Mammary epithelial cell (primary cell): ENCODE measurements at places on chromosomes 7 and 10.

- no peak for DNase-seq
Observed at GRCh38 chr10:133364645-133365431, 7.0 kb upstream of the FUOM start.

- peak; percentile 75 for DNase-seq
Observed at GRCh38 chr7:24898691-24899090, 81.3 kb downstream of the OSBPL3 start.

- DNase-seq = no peak
Observed at GRCh38 chr7:64811767-64812166, 17.5 kb downstream of the ZNF138 start.

DNA sequence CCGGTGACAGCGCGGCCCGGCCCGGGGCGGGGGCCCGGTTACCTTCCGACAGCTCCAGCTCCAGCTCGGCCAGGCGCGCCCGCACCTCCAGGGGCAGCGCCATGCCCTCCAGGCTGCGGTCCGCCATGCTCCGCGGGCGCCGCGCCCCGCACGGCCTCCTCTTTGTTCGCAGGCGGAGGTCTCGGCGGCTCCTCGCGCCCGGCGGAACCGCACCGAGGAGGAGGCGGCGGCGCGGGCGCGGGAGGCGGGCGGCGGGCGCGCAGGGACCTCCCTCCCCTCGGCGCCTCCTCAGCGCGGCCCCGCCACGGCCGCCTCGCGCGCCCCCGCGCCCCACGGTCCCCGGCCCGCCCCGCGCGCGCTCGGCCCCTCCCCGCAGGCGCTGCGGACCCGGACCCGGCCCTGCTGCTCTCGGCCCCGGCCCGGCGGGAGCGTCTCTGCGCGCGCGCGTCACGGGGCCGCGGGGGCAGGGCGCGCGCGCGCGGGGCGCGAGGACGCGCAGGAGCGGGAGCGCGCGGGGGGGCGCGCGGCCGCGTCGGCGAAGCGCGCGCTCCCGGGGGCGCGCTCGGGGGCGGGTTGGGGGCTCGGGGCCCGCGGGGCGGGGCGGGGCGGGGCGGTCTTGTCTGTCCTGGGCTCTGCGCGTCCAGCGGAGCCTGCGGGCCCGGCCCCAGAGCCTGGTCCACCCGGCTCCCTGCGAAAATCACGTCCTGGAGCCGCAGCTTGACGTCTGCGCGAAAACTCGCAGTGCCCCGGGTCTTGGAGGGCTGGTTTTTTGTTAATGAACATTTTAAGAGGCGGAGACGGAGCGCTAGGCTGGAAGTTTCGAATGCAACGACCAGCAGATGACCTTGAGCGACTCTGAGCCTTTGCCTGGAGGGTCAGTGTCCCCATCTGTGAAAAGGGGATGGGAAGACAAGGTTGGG lies at the start of gene DIP2C:
TSS of gene DIP2C (minus strand) at position 217 of the 920 bp plus-strand sequence. CDS start at position 127, 90 bp downstream.
- peak; percentile 47 for DNase-seq

DNA sequence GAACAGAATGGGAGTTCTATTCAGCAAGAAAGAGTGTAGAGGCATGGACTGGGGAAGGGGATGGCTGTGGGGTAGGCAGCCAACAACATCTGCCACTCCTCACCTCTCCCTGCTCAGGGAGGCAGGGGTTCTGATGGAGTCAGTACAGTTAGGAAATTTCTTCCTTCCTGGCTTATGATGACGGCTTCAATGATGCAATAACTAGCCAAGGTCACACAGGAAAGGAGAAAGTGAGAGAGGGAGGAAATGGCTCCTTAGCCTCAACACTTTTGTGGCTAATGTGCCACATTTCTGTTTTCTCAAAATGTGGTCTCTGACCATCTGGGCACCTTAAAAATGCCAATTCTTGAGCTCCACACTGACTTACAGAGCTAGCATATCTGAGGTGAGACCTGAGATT lies 79.3 kb upstream of the PDZD8 start:
- no peak for DNase-seq

DNA sequence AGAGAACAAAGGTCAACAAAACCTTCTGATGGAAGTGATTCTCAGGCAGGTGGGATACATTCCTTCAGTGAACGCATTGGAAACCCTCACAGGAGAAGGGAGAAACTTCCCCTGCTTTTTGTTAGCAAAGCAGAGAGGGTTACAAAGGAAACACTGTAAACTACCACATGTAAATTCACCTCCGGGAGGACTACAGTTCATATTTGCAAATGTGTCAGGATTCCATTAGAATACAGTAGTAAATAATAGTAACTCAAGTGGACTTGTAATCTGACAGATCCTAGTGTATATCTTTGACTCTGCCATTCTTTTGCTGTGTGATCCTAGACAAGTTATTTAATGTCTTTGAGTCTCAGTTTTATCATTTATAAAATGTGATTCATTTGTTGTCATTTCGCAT lies 504.3 kb upstream of the NRP1 start:
- DNase-seq = no peak

- DNase-seq = no peak
Observed at GRCh38 chr10:132296666-132297443, 10.9 kb downstream of the STK32C start.

- DNase-seq = no peak
Observed at GRCh38 chr7:122746948-122747347, 44.2 kb upstream of the RNF148 start.

DNA sequence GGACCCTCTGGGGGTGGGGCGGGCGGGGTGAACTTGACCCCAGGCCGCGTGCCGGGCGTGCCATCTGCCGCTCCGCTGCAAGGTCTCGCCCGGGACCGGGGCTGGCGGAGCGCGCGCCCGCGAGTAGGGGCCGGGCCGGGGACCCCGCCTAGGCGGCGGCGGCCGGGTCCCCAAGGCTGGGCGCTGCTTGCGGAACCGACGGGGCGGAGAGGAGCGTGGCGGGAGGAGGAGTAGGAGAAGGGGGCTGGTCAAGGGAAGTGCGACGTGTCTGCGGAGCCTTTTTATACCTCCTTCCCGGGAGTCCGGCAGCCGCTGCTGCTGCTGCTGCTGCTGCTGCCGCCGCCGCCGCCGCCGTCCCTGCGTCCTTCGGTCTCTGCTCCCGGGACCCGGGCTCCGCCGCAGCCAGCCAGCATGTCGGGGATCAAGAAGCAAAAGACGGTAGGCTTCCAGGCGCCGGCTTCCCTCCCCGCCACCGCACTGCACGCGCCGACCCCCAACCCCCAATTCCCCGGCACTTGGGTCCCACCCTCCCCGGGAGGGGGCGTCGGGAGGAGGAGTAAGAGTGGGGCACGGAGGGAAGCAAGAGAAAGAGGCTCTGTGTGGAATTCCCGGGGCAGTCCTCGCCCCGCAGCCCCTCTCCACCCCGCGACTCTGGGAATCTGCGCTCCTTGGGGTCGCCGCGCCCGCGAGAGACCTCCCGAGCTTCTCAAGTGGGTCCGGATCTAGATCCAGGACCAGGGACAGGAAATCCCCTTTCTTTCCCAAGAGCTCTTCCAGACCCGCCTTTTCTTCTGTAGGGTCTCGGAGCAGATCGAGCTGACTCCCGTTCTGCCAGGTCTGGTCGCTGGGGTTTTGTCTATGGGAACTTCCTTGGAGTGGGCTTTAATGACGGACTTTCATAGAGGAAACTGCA lies at the start of gene PAPSS2:
TSS of gene PAPSS2 (plus strand) at position 308 of the 913 bp plus-strand sequence. CDS start at position 412, 104 bp downstream.
- DNase-seq = peak; percentile 46

DNA sequence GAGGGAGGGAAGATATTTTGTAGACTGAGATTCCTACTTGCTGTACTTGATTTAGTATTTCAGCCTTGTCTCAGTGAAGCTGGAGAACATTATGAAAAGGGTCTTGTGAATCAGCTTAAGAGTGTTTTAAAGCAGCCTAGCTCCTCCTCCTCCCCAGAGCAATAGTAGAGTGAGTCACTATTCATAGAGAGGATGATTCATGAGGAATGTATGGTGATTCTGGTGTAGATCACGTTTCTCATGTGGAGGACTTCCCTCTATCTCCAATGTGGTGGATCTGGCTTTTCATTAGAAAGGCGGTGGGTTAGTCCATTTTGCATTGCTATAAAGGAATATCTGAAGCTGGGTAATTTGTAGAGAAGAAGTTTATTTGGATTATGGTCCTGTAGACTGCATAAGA lies 340.1 kb upstream of the CHRM2 start:
- DNase-seq = peak; percentile 26

DNA sequence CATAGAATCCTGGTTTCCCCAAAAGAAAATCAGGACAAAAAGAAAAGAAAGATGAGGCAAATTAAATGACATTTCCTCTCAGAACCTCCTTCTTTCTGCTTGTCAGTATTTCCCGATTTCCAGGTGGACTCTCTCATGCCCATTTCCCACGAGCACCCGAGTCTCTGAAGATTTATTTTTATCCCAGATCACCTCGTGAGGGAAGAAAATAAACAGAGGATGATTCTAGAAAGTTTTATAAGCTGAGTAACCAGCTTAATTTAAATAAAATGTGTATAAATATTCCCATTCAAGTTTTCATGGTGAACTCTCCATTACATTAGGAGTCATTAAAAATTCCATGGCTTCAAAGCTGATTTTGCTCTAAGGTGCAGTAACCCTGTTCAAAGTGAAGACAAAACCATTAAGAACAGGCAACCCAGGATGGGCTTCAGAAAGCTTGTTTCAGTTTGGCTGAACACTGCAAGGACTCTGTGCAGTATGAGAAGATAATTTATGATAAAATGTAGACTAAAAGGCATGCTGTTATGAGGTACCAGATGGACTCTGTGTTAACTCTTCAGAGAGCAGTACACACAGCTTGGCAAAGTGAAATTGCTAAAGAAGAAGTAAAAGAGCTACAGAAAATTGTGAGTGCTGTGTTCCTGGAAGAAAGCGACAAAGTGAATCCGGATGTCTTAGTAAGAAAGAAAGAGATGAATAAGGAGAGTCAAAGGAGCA lies 521.3 kb upstream of the LRRN3 start:
- DNase-seq = no peak

GRCh38 chr7:72446591-72447462 lies 34.7 kb upstream of the CALN1 start:
- DNase-seq = no peak

DNA sequence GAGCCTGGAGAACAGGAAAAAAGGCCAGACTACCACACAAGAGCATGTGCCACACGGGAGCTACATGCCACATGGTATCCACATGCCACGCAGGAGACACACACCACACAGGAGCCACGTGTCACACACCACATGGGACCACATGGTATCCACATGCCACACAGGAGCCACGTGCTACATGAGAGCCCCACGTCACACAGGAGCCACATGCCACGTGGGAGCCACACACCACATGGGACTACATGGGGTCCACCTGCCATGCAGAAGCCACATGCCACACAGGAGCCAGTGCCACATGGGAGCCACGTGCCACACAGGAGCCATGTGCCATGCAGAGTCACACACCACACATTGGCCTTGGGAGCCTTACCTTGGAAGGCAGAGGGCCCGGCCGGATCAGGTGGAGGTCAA lies 244.4 kb upstream of the PPP2R2D start:
- DNase-seq = no peak

DNA sequence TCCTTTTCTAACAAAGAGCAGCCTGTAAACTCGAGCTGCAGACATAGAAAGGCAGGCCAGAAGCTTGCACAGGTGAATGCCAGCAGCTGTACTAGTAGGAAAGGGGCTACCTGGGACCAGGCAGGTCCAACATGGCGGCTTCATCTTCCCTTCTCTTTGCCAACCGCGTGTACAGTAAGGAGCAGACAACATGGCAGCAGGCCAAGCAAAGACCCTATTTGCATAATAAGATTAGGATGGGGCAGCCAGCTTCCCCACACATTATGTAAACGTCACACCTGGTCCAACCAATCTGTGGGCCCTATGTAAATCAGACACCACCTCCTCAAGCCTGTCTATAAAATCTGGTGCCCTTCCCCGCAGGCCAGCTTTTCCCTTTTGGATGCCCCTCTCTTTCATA lies 1186.5 kb upstream of the AUTS2 start:
- DNase-seq = no peak

- DNase-seq = no peak
Observed at GRCh38 chr10:5325076-5325475, 39.7 kb upstream of the UCN3 start.

DNA sequence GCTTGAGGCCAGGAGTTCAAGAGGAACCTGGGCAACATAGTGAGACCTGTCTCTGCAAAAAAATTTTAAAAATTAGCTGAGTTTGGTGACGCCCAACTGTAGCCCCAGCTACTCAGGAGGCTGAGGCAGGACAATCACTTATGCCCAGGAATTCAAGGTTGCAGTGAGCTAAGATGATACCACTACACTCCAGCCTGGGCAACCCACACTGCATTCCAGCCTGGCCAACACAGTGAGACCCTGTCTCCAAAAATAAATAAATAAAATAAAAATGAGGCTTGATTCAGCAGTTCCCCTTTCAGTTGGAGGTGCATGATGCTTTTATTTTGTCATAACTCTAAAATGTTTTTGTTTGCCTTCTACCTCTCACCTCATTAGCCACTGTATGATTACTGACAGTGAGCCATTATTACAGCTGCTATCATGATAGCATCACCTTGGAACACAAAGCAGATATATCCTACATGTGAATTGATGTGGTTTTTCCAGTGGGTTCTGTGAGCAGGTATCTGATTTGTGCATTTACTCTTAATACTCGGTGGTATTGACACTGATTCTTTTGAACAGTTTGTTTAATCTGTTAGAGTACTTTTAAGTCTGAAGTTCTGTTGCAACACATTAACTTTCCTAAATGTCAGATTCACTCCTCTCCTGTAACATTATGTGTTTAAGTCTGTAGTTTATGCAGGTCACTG lies 49.1 kb downstream of the ARID5B start:
- no peak for DNase-seq

- DNase-seq = no peak
Observed at GRCh38 chr7:584122-584465, 64.4 kb upstream of the PDGFA start.

DNA sequence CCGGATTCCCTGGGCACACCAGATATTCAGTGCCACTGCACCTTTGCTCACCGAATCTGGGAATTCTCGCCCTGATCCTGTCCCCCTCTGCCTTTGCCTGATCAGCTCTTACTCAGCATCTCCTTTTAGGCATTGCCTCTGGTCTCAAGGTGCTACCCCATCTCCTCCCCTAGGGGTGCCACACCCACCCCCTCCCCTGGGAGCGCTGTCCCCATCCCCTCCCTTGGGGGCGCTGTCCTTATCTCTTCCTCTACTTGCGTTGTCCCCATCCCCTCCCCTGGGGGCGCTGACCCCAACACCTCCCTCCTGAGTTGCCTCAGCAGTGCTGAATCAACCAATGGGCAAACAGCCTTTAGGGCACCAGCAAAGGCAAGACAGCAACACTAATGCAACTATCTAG lies 686.9 kb upstream of the FOXK1 start:
- no peak for DNase-seq

DNA sequence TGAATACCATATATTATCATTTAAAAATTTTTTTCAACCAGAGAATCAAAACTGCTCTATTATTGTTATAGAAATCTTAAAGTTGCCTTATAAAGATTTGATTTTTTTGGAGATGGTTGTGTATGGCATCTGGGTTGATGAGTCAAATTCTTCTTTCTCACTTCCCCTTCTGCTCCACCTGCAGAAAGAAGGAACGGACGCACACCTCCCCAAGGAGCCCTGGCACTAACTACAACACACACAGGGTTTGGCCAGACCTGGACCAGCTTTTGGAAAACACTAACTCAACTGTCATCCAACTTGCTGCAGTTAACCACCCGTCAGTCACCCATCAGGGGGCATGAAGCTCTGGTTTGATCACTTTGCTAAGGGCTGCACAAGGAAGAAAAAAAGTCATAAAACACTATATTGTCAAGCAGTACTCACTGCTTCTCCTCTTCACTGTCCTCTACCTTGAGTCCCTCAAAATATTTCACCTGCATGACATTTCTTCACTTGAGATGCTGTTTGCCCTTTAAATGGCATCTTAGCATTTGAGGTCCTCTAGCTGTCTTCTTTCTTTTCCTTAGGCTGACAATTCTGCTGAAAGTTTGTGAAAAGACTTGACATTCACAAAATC lies 266.7 kb upstream of the PHF14 start:
- no peak for DNase-seq
